ENCODE measurements at places on chromosomes 13 and 19. TPM values are rescaled to one million over a fixed set of nuclear protein-coding genes. Genes with fewer than 3 reads are reported as not detected.

Gene CGB2
- not detected for total RNA-seq

Gene ZNF568
- 0.63 TPM for total RNA-seq

Gene PSG7
- not detected for total RNA-seq

Gene IL11
- total RNA-seq = 0.95 TPM

Gene RASAL3
- 0.25 TPM for total RNA-seq

Gene OSCAR
- not detected for total RNA-seq

Gene ADAMTSL5
- total RNA-seq = not detected

Gene ZNF793
- total RNA-seq = not detected

Gene SPART
- 158 TPM for total RNA-seq

Measured in MG63 (cell line).